Pancreas (tissue), 10 donors: ENCODE measurements at places on chromosomes 6 and 20. TPM values are rescaled to one million over a fixed set of nuclear protein-coding genes. Genes with fewer than 3 reads are reported as not detected.

GRCh38 chr20:57395111-57395966 is 4.1 kb downstream of the RBM38 start:
- H3K4me3 ChIP-seq, result no peak overlapping the region
- H3K27ac ChIP-seq, result no peak overlapping the region
- DNase-seq, result peak; percentile 33
- no peaks in the 10 kb centered on the region for H3K4me1 ChIP-seq

- H3K36me3 ChIP-seq, result no peaks in the 10 kb centered on the region
- H3K27ac ChIP-seq, result no peak overlapping the region
- H3K27me3 ChIP-seq, result no peaks in the 10 kb centered on the region
- H3K4me1 ChIP-seq, result no peaks in the 10 kb centered on the region
Measured at GRCh38 chr6:132443206-132443605, 41.9 kb upstream of the MOXD1 start.

The TNNC2 gene
- total RNA-seq, result not detected

- H3K4me1 ChIP-seq, result peaks cover 4% of the 10 kb centered on the region
- H3K4me3 ChIP-seq, result no peak within 1 kb of the TSS
- H3K27me3 ChIP-seq, result no peaks in the 10 kb centered on the region
- H3K27ac ChIP-seq, result no peak within 1 kb of the TSS
Measured at GRCh38 chr6:43644940-43645612, at the start of gene RSPH9. Gene RSPH9, plus strand, starts transcription at chr6:43645036. Its CDS starts 63 bp downstream, at chr6:43645099.

DNA sequence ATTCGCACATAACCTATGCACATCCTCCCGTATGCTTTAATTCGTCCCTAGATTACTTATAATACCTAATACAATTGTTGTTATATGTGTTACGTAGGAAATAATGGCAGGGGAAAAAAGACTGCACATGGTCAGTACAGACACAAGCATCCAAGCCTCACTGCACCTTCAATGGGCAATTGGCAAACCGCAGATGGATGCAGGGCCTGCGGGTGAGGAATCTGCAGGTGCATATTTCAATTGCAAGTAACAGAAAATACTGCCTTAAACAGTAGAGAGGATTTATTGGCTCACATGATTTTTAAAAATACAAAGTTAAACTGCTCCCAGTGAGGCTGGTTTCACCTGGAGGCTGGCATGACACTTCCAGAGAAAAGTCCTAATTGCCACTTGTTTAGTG is 142.1 kb upstream of the MLN start:
- DNase-seq, result no peak
- no peaks in the 10 kb centered on the region for H3K4me1 ChIP-seq
- no peaks in the 10 kb centered on the region for H3K27me3 ChIP-seq
- no peaks in the 10 kb centered on the region for H3K36me3 ChIP-seq
- H3K4me3 ChIP-seq, result no peak overlapping the region
- no peak overlapping the region for H3K27ac ChIP-seq

DNA sequence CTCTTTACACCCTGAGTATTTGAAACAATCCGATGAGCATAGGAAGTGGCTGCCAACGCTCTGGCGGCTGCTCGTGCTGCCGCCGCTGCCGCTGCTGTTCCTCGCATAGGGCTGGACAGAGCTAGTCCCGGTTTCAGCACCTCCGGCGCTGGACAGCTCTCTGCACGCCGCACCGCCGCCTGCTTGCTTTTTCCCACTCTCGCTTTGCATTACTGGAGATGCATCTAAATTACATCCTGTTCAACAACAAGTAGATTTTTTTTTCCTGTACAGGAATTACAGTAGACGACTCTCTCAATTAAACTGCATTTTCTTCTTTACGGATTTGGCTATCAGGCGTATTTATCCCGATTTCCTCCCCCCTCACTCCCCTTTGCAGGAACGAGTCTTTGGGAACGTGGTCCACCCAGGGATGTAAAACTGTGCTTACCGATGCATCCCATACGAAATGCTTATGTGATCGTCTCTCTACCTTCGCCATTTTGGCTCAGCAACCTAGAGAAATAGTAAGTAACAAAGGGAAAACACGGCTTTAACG is 563.8 kb downstream of the LMBRD1 start:
- peak; percentile 70 for DNase-seq
- H3K27ac ChIP-seq, result no peak overlapping the region
- no peaks in the 10 kb centered on the region for H3K36me3 ChIP-seq
- no peaks in the 10 kb centered on the region for H3K27me3 ChIP-seq
- H3K4me1 ChIP-seq, result no peaks in the 10 kb centered on the region

The EFCAB8 gene
- total RNA-seq, result not detected

DNA sequence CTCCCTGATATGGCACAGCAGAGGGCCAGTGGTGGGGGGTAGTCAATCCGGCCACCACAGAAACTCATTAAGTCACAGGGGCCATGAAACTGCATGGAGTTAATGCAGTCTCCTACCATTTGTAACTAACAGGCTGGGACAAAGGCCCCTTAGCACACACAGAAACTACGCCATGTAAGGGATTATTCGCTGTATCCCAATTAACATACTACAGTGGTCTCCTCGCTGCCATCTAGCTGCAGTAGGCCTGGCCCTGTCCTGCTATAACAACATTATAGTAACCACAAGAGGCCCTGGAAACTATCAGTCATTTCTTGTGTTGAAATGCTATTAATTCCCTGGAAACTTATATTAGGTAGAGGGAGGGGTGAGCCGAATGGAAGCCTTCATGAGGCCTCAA is 72.3 kb upstream of the CCN2 start:
- no peak overlapping the region for H3K4me3 ChIP-seq
- no peaks in the 10 kb centered on the region for H3K27me3 ChIP-seq
- no peak for DNase-seq
- no peaks in the 10 kb centered on the region for H3K4me1 ChIP-seq
- H3K36me3 ChIP-seq, result no peaks in the 10 kb centered on the region

The GABRR1 gene
- not detected for total RNA-seq

The CRISP3 gene
- 0.47 TPM for total RNA-seq

DNA sequence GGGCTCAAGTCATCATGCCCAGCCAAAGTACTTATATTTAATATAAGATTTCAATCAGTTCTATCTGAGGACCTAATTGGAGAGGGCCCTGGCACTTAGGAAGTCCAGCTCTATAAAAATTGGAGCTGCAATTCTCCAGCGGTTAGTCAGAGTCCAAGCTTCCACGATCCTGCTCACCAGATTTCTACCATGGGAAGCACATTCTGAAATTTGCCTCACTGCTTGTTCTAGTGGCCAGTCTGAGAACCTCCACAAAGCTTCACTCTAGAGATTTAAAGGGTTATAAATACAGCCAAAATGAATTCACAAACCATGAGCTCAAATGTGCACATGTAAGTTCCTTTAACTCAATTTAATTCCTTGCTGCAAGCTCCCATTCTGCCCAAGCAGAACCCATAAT is 33.5 kb downstream of the PNLDC1 start:
- no peaks in the 10 kb centered on the region for H3K36me3 ChIP-seq
- no peak overlapping the region for H3K4me3 ChIP-seq
- no peak overlapping the region for H3K27ac ChIP-seq
- H3K27me3 ChIP-seq, result no peaks in the 10 kb centered on the region

- H3K4me1 ChIP-seq, result no peaks in the 10 kb centered on the region
- no peak overlapping the region for H3K4me3 ChIP-seq
- DNase-seq, result no peak
- no peaks in the 10 kb centered on the region for H3K27me3 ChIP-seq
Measured at GRCh38 chr6:45855642-45856394, 159.8 kb downstream of the CLIC5 start.

The HRH3 gene
- not detected for total RNA-seq

- H3K36me3 ChIP-seq, result no peaks in the 10 kb centered on the region
- H3K27me3 ChIP-seq, result no peaks in the 10 kb centered on the region
- H3K4me3 ChIP-seq, result no peak overlapping the region
- no peak for DNase-seq
- H3K27ac ChIP-seq, result no peak overlapping the region
- peaks cover 21% of the 10 kb centered on the region for H3K4me1 ChIP-seq
Measured at GRCh38 chr6:144586986-144587385, 301.9 kb downstream of the UTRN start.

The MAFB gene
- total RNA-seq, result 3.7 TPM

DNA sequence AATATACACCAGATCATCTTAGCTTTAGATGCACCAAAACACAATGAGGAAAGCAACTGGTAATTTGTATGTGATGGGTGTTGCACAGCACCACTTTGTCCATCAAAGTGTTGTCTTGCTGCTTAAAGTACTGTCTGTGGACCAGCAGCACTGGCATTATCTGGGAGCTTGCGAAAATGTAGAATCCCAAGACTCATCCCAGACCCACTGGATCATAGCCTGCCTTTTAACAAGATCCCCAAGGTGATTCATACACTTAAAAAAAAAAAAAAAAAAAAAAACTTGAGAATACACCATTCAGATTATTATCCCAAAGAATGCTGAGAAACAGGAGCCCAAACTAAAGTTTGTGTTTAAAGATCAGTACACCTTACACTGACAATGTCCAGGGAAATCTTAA is 123.4 kb downstream of the TASP1 start:
- no peaks in the 10 kb centered on the region for H3K36me3 ChIP-seq
- DNase-seq, result no peak
- H3K27me3 ChIP-seq, result no peaks in the 10 kb centered on the region
- H3K27ac ChIP-seq, result no peak overlapping the region

The TBC1D20 gene
- 13.3 TPM for total RNA-seq

GRCh38 chr20:45254383-45255262 is at the start of gene SLPI:
Gene SLPI, minus strand, starts transcription at chr20:45254564. Its CDS starts 21 bp downstream, at chr20:45254543.
- peak; percentile 60 for DNase-seq
- peaks cover 4% of the 10 kb centered on the region for H3K4me1 ChIP-seq
- H3K27ac ChIP-seq, result peak within 1 kb of the TSS; percentile 40
- H3K4me3 ChIP-seq, result no peak within 1 kb of the TSS

The CDSN gene
- total RNA-seq, result not detected

DNA sequence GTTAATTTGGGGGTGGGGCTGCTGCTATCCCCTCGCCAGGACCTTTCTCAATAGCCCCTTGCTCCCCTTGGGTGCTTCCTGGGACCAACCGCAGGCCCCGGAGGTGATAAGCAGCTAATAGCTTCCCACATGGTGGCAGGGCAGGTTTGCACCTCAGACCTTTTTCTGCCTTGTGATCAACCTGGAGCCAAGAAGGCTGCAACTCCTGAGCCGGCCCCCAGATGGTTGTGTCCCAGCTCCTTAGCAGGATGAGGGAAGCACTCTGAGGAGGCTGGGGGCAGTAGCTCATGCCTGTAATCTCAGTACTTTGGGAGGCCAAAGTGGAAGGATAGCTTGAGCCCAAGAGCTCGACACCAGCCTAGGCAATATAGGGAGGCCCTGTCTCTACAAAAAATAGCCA is 85.5 kb downstream of the BMP7 start:
- H3K4me1 ChIP-seq, result no peaks in the 10 kb centered on the region
- H3K27ac ChIP-seq, result no peak overlapping the region
- no peaks in the 10 kb centered on the region for H3K27me3 ChIP-seq
- H3K36me3 ChIP-seq, result no peaks in the 10 kb centered on the region
- no peak overlapping the region for H3K4me3 ChIP-seq
- peak; percentile 28 for DNase-seq

- H3K27me3 ChIP-seq, result no peaks in the 10 kb centered on the region
- no peak overlapping the region for H3K27ac ChIP-seq
- no peak for DNase-seq
- H3K4me1 ChIP-seq, result peaks cover 16% of the 10 kb centered on the region
- H3K36me3 ChIP-seq, result no peaks in the 10 kb centered on the region
- no peak overlapping the region for H3K4me3 ChIP-seq
Measured at GRCh38 chr6:30880698-30881252, 3.5 kb upstream of the DDR1 start.

The HLA-DRB1 gene
- 34.4 TPM for total RNA-seq

The HSPA1B gene
- 248 TPM for total RNA-seq

GRCh38 chr6:75579951-75580350 is 21.7 kb upstream of the SENP6 start:
- DNase-seq, result no peak
- no peaks in the 10 kb centered on the region for H3K4me1 ChIP-seq
- no peaks in the 10 kb centered on the region for H3K36me3 ChIP-seq
- no peaks in the 10 kb centered on the region for H3K27me3 ChIP-seq

GRCh38 chr6:156449569-156449968 is 327.6 kb upstream of the ARID1B start:
- no peak overlapping the region for H3K4me3 ChIP-seq
- no peaks in the 10 kb centered on the region for H3K36me3 ChIP-seq
- no peak for DNase-seq
- H3K27me3 ChIP-seq, result no peaks in the 10 kb centered on the region
- no peaks in the 10 kb centered on the region for H3K4me1 ChIP-seq

- H3K36me3 ChIP-seq, result no peaks in the 10 kb centered on the region
- H3K4me1 ChIP-seq, result peaks cover 6% of the 10 kb centered on the region
- no peak overlapping the region for H3K27ac ChIP-seq
- H3K4me3 ChIP-seq, result no peak overlapping the region
Measured at GRCh38 chr6:70375166-70375565, 38.1 kb upstream of the FAM135A start.

GRCh38 chr20:34578025-34578424 is 19.5 kb downstream of the MAP1LC3A start:
- H3K4me3 ChIP-seq, result no peak overlapping the region
- H3K36me3 ChIP-seq, result no peaks in the 10 kb centered on the region

DNA sequence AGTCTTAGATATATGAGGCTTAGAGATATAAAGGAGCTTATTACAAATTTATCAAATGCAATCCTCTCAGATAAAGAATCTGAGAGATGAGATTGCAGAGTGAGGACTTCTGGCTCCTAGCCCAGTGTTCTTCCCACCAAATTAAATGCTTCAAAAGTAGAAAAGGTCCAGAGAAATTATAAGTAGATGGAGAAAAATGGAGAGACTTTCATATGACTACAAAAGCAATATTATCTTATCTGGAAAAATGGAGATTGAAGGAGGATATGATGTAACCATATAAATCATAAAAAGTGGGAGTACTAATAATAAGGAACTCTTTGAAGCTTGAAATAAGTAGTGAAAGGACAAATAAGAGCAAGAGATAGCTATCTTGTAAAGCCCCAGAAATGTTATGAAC is 2.8 kb downstream of the KCTD20 start:
- no peaks in the 10 kb centered on the region for H3K27me3 ChIP-seq
- peaks cover 30% of the 10 kb centered on the region for H3K4me1 ChIP-seq
- no peak overlapping the region for H3K4me3 ChIP-seq
- DNase-seq, result no peak

GRCh38 chr20:40993794-40994540 is 34.7 kb upstream of the TOP1 start:
- H3K27me3 ChIP-seq, result no peaks in the 10 kb centered on the region
- H3K27ac ChIP-seq, result no peak overlapping the region
- no peak overlapping the region for H3K4me3 ChIP-seq

GRCh38 chr6:169724494-169725124 is at the start of gene PHF10:
Gene PHF10, minus strand, starts transcription at chr6:169724500. Its CDS starts 569 bp downstream, at chr6:169723931.
- H3K4me1 ChIP-seq, result peaks cover 12% of the 10 kb centered on the region
- H3K27me3 ChIP-seq, result no peaks in the 10 kb centered on the region
- peak; percentile 72 for DNase-seq
- peak within 1 kb of the TSS; percentile 54 for H3K4me3 ChIP-seq

- H3K27ac ChIP-seq, result no peak overlapping the region
- H3K4me3 ChIP-seq, result no peak overlapping the region
- DNase-seq, result no peak
- peaks cover 83% of the 10 kb centered on the region for H3K27me3 ChIP-seq
- no peaks in the 10 kb centered on the region for H3K36me3 ChIP-seq
- H3K4me1 ChIP-seq, result peaks cover 8% of the 10 kb centered on the region
Measured at GRCh38 chr6:98842342-98843180, 8.2 kb downstream of the POU3F2 start.
